CD4-positive, alpha-beta T cell (primary cell): ENCODE measurements at places on chromosomes 2 and 18.

GRCh38 chr2:85737961-85738360 lies 15.8 kb upstream of the ATOH8 start:
- DNase-seq = no peak

GRCh38 chr18:47893939-47894699 lies 36.3 kb downstream of the SMAD2 start:
- no peak for DNase-seq

DNA sequence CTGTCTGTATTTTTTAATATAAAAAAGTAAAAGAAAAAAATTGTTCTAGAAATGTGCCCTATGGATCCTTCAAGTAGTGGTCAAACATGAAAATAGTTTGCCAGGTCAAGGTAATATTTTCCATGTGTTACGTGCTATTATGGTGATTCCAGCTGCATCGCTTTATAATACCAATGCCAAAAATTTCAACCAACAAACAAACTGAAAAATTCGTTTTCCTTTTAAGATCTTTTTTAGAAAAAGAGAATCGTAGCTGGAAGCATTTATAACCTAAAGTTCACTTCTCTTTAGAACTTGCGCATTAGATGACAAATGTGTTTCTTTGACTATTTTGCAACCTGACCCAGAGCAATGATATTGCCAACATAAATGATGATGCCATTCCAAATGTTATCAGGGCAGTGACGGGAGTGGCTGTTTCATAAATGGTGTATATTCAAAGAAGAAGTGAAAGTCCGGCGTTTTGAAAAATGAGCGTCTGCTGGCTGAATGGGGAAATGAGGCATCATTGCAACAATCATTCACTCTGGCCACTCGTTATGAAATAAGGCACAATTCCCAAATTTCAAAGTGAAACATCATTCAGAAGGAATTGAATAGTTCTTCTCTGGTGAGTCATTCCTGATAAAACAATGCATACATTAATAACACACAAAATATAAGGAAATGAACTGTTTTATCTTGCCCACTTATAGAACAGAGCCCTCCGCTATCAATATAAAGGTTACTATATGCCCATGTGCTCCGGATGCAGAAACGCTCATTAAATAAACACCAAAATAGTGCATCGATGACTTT lies 297.4 kb downstream of the TGIF1 start:
- DNase-seq = no peak

DNA sequence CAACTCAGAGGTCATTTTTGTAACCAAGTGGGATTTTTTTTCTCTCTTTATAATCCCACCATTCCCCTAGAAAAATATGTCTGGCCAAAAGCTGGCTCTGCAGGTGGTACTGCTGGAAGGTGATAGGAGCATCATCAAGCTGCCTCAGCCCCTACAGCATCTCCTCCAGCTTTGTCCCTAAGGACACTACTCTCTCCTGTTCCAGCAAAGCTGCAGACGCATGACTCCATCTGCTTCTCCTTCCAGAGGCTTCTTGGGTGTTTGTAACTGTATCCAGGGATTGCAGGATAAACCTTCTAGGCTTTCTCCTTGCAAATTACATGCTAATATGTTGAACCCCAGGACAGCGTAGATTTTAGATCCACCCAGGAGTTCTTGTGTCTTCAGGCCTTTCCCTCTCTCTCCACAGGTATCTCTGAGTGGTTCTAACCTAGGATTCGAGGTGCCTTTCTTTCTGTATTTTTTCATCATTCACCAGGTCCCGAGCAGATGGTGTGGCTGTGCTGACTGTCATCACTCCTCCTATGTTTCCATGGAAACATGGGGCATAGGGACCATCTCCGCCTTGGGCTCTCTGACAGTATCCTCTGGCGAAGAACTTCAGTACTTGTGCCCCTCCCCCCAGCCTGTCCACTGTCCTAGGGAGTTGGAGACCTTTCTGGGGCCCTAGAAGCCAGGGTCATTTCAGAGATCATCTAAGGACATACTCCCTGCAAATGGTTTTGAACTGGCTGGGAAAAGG lies 34.3 kb downstream of the AFF3 start:
- no peak for DNase-seq

DNA sequence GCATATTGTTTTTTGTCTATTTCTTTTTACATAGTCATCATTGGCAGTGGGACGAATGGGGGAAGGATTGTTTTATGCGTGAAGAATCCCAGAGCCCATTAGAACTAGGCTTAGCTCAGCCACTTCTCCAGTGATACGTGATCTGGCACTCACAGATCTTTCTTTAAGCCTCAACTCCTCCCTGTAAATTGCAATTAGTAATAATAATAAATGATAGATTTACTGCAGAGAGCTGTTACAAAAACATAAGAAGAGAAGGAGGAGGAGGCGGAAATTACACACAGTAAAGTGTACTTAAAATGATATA lies 629.3 kb downstream of the NRXN1 start:
- no peak for DNase-seq

GRCh38 chr2:151052850-151053660 lies 208.6 kb downstream of the RBM43 start:
- no peak for DNase-seq

DNA sequence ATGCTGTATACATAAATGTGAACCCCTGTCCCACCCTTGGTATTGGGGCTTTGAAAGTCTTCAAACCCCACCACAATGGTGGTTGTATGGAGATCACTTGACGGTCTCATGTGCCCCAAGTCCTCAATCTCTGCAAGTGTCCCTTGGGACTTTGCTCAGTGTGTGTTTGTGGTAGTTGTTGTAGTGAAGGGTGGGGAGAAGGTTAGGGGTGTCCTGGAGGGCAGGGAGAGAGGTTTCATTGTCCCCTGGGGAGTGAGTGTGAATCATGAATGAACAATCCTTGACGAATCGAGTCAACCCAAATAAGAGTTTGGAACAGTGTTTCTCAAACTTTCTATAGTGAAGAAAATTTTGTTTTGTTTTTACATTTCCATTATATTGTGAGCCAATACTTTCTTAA lies 28.1 kb downstream of the COL4A3 start:
- DNase-seq = no peak

- no peak for DNase-seq
Measured at GRCh38 chr18:56541340-56541739, 97.1 kb downstream of the TXNL1 start.

- peak; percentile 48 for DNase-seq
Measured at GRCh38 chr2:96868555-96869280, 1.2 kb downstream of the SEMA4C start.

- no peak for DNase-seq
Measured at GRCh38 chr2:26634636-26635230, 6.4 kb downstream of the CIB4 start.

GRCh38 chr2:207240649-207241048 lies 74.9 kb upstream of the KLF7 start:
- DNase-seq = no peak

- no peak for DNase-seq
Measured at GRCh38 chr2:197626965-197627625, 48.3 kb downstream of the RFTN2 start.

GRCh38 chr2:20165677-20166509 lies 59.0 kb downstream of the SDC1 start:
- no peak for DNase-seq

DNA sequence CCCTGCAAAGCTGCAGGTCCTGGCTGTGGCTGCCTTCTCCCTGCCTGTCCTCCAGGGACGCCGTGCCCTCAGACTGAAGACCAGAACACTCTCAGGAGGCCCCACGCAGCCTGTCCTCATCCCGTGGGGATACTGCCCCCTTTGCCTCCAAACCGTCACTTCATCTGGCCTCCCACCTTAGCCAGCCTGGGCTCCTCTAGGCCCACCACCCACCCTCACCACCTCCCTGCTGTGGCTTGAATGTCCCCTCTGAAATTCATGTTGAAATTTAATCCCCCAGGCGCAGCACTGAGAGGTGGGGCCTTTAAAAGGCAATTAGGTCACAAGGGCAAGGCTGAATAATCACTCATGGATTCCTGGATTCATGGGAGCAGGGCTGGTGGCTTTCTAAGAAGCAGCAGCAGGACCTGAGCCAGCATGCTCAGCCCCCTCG lies 198.2 kb downstream of the SEPTIN10 start:
- no peak for DNase-seq

DNA sequence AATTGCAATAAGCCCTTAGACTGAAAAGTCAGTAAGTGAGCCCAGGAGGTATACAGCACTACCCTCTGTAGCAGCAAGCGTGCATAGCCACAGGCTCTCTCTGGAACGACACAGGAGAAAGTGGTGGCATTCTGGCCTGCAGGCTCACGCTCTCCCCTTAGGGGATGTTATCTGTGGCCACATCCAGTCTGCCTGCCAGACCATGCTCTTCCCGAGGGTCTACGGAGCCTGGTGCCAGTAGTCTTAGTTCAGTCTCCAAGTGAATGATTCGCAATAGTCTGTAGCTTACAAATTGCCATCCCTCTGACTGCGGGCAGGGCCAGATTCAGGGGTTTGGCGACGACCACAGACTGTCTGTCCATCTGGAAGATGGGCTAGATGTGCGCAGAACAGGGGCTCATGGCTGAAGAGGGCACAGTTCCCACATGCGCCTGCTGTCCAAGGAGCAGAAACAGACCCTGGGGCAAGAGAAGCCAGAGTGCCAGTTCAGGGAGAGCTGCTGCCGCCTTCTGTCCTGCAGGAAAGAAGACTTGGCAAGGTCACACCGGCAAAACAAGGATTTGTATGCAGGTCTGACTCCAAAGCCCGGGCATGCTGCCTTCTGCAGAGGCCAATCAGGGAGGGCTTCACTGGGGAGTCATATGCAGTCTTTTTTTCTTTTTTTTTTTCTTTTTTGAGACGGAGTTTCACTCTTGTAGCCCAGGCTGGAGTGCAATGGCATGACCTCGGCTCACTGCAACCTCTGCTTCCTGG lies 3.5 kb upstream of the KLF11 start:
- no peak for DNase-seq

GRCh38 chr18:65527879-65528633 lies 222.8 kb upstream of the CDH7 start:
- DNase-seq = no peak

DNA sequence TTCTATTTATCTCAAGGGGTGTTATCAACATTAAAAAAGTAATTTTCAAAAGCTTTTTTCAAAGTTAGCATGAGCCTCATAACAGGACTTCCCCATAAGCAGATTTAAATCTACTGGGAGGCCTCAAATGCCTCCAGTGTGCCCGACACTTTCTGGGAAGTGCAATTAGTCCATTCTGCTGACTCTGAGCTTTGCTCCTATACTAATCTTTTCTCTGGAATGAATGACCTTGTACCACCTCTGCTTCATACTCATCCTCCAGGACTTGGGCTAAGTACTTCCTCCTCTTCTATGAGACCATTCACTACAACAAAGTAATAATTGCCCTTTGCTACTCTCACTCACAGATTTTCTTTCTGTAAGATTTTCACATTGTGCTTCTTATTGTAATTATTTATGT lies 111.1 kb downstream of the RIT2 start:
- no peak for DNase-seq

DNA sequence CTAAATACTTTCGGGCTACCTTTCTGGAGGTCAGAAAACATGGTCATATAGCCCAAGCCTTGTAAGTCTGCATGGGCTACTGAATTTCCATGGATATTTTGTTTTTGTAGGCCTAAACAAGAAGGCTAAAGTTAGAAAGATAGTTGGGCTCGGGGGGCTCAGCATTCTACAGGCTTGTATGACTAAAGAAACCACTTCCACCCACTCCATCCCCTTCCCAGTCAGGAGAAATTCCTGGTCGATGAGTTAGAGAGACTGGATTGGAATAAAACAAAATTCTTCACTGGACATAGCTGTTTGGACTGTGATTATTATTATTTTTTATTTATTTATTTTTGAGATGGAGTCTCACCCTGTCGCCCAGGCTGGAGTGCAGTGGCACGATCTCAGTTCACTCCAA lies 539.4 kb upstream of the TNP1 start:
- no peak for DNase-seq

DNA sequence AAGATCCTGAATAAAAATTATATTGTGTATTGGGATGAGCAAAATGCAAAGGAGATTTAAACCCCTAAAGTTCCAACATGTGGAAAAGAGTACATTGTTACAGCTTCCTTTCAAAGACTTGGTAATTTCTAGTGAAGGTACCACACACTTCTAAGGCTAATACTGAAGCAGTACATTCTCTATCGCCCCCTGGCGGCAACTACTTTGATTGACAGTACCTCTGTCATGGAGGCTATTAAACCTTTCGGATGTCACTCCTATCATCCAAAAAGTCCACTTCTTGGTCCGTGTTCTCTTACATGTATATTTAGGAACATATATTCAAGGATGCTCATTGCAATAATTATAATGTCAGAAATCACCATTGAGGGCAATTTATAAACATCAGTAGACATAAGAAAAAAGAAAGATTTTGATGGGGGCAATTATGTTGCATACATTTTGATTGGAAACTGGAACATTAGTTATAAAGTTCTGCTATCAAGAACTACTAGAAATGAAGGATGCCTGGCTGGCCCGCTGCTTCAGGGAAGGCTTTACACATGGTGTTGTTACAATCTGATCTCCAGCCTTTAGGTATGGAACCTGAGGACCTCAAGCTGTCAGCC lies 601.6 kb downstream of the CPS1 start:
- peak; percentile 21 for DNase-seq

DNA sequence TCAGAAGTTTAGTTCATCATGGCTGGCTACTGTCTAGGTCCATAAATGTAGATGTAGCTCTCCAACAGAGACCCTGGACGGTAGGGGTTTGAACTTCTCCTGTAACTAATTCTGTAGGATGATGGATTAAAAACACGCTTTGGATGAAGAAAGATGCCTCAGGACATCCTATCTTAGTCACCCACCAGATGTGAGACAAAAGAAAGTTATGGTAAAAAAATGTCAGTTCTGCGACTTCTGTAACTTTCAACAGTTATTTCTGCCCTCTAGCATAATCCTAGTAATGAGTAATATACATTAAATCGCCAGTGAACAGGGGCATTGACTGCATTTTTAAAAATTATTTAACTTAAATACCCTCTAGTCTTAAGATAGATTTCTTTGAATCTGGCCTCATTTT lies 210.1 kb upstream of the LRATD1 start:
- DNase-seq = no peak
